ENCODE measurements at places on chromosomes 1 and 21.

- DNase-seq = no peak
Observed at GRCh38 chr21:44436111-44436611, 19.1 kb upstream of the LRRC3 start.

- DNase-seq = no peak
Observed at GRCh38 chr1:53553734-53554509, 94.7 kb downstream of the DMRTB1 start.

DNA sequence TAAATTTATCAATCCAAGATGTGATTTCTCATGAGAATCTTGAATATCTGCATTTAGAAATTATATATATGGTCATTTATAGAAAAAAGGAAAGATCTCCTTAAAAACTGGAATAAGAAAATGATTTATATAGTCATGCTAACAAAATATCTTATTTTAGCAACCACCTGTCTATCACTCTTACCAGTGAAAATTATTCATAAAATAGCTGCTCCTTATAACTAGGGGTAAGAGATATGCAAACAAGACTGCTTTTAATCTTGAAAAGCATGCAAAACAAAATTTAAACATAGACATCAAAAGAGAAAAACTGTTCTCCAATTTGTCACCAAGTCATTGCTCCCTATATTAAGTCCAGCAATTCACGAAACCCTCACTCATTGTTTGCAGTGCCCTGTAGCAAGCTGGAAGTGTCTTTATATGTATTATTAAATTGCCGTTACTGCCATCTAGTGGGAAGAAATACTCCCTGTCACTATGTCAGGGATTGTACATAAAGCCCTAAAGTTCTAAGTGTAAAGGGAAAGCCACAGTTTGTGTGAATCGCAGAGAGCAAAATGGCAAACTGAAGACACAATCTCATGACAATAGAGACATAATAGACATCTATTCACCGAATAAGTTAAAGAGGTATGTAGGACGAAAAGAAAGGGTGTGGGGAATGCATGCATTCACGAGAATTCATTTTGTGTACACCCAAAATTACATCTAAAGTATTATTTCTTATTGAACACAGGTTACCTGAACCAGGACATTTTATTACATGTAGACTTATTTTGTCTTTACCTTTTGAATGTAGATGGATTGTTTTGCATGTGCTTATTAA lies 600.5 kb downstream of the USP25 start:
- peak; percentile 90 for DNase-seq

GRCh38 chr1:157292302-157292701 lies 154.1 kb upstream of the ETV3 start:
- DNase-seq = no peak

DNA sequence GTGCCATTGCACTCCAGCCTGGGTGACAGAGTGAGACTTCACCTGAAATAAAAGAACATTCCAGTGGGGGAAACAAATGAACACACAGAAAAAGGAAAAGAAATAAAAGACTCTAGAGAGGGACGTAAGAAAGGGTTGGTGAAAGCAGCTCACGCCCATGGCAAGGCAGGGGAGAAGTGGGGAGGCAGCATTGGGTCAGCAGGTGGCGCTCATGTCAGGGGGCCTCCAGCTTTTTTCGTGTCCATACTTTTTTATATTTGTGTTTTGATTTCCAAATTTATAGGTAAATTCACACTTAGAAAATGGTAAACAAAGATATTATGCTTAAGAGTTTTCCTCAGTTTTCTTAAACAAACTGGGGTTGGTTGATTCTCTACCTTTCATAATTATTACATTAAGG lies 45.5 kb downstream of the VPS13D start:
- no peak for DNase-seq

- DNase-seq = no peak
Observed at GRCh38 chr1:225697428-225697827, 44.5 kb upstream of the ENAH start.

All from SK-N-MC (cell line).